ENCODE measurements at places on chromosomes 12 and 14.

DNA sequence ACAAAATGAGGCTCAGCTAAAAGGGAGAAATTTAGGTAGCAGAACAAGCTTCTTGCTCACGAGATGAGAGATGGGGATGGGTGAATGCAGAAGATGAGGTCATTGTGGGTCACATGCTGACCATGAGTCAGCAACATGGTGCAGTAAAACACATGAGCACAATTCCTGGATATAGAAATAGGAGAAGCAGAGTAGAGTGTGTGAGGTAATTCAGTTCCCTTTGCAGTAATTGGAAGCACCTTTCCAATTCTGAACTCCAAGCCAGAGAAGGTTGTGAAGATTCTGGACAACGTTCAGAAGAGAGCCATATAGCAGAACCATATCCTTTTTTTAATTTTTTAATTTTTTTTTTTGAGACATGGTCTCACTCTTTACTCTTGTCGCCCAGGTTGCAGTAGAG is 62.0 kb upstream of the LMNTD1 start:
- DNase-seq: no peak

DNA sequence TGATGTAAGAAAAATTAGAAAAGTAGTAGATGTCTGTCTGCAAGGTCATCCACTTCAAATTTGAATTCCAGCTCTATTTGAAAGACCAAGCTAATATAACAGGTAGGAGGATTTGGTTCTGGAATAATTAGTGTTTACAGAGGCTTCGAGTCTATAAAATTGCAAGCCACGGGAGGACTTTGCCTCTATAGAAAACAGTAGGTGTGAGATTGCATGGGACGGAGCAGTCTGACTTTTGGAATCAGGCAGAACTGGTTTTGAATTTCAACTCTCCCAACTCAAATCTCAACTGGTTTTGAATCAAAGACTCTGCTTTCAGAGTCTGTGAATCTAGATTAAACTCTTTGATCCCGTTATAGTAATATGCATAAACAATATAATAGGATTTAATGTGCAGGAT is 82.4 kb downstream of the PIK3C2G start:
- DNase-seq: no peak

- DNase-seq: no peak
Observed at GRCh38 chr12:25009496-25010092, 60.7 kb upstream of the BCAT1 start.

DNA sequence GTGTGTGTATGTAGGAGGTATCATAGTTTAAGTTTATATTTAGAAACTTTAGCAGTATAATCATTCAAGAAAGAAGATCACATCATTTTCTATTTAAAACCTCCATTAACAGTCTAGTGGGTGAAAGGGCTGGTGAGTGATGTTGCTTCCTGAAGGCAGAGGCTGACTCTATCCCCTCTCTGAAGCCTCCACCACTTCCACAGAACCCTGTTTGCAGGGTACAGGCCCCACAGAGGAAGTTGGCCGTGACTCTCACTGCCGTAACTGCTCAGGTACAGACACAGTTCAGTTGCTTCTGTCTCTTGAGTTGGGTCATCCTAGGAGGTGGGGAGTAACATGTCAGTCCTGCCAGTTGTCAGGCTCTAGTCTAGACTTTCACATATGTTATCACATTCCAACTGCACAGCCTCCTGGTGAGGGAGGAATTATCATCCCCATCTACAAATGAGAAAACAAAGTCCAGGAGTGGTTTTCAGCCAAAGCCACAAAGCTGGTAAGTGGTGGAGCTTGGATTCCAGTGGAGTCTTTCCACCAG is 31.5 kb downstream of the CFL2 start:
- DNase-seq: no peak
